Activated CD8-positive, alpha-beta memory T cell treated with anti-CD3 and anti-CD28 coated beads for 24 hours (primary cell): ENCODE measurements at places on chromosomes 12 and 14.

DNA sequence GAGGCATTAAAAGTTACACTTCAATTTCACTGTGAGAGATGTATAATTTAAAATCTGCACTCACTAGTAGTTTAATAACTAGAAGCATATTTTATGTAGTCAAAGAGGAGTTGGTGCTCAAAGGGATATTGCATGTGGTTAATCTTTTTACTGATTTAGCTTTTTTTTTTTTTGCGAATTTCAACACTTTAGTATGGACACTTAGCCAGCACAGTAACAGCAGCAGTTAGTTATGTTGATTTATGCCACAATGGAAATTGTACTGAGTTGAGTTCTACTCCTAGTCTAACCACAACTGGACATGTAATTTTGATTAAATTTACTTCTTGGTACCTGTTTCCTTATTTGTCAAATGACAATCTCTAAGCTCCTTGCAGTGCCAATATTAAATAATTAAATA, 104.2 kb downstream of the RERG start:
- no peak for DNase-seq

- no peak for DNase-seq
Observed at GRCh38 chr12:31765931-31766330, 37.1 kb upstream of the AMN1 start.

- DNase-seq: no peak
Observed at GRCh38 chr14:58671436-58671835, 33.7 kb downstream of the DACT1 start.

DNA sequence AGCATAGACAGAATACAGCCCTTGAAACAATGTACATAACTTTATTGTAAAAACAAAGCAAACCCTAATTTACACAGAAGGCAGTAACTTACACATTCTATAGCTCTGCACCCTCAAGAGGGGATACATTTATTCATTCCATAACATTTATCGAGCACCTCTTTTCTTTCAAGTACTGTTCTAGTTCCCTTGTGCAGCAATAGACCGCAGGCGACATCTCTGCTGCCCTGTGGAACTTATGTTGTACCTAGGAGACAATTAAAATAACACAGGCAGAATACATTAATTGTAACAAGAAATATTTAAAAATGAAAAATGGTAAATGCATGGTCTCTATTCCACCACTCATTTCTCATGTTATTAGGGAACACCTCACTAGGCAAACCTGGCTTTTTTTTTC, 1.4 kb upstream of the ARHGDIB start:
- DNase-seq: no peak

- no peak for DNase-seq
Observed at GRCh38 chr14:64730061-64730440, 25.8 kb downstream of the PLEKHG3 start.

DNA sequence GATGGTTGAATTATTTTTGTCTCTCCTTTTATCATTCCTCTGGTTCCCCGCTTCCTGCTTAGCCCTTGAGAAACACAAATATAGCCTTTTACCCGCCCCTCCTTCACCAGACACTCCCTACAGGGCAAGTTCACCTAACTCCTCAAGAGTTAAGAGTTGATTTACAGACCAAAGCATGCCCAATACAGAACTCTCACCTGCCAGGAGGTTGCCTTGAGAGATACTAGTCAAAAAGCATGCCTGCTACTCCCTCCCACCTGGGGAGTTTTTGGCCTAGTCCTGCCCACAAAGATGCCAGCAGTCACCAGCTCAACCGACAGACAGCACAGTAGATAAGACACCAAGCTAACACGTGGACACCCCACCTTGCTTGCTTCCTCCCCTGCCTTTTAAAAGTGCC, 11.2 kb downstream of the LGMN start:
- no peak for DNase-seq

DNA sequence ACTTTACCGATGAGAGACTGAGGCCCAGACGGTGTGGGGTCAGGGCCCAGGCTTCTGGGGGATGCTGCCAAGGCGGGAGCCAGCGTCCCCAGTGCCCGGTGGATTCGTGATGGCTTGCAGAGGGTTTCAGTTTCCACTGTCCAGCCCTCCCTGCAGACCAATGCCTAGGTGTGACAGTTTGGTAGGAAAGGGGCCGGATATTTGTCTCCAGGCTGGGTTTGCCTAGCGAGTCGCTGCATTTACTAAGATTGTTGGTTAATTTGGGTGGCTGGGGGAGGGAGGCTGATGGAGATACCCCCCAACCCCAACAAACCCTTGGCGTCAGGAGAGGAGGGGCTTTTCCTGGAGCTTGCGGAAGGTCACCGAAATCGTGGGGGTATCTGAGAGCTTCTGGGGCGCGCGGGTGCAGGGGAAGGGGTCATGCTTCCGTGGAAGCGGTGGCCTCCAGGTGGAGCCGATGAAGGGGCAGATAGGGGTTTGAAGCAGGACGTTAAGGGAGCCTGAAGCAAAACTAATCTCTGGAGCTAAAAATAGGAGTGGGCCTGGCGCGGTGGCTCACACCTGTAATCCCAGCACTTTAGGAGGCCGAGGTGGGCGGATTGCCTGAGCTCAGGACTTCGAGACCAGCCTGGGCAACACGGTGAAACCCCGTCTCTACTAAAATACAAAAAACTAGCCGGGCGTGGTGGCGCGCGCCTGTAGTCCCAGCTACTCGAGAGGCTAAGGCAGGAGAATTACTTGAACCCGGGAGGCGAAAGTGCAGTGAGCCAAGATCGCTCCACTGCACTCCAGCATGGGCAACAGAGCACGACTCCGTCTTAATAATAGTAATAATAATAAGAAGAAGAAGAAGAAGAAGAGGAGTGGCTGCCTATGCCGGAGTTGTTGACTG, 1.1 kb upstream of the CDC42BPB start:
- no peak for DNase-seq

GRCh38 chr14:75459099-75459741, 31.4 kb downstream of the JDP2 start:
- no peak for DNase-seq

- no peak for DNase-seq
Observed at GRCh38 chr14:39369029-39369428, 63.2 kb downstream of the FBXO33 start.

- DNase-seq: no peak
Observed at GRCh38 chr14:68247676-68248268, 428.2 kb downstream of the RAD51B start.

DNA sequence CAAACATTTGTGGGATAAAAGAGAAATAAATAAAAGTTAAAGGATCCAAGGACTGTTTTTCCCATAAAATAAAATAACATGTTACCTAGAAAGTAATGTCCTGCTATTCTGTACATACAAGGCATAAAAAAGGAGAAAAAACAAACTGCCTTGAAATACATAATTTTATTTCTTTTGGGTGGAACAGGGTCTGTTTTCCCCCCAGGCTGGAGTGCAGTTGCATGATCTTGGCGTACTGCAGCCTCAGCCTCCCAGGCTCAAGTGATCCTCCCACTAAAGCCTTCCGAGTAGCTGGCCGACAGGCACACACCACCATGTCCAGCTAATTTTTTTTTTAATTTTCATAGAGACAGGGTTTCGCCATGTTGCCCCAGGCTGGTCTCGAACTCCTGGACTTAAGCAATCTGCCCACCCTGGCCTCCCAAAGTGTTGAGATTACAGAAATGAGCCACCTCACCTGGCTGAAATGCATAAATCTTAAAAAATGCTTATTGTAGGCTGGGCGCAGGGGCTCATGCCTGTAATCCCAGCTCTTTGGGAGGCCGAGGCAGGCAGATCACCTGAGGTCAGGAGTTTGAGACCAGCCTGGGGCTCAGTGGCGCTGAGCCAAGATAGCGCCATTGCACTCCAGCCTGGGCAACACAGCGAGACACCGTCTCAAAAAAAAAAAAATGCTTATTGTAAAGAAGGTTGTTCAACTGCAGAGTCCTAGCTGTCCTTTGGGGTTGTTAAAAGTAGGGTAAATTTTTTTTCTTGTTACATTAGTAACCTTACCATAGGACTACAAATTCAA, 4.1 kb upstream of the TUBA1C start:
- DNase-seq: no peak

GRCh38 chr12:107491856-107492255, 193.7 kb upstream of the PWP1 start:
- DNase-seq: no peak

- no peak for DNase-seq
Observed at GRCh38 chr12:93011100-93011499, 82.0 kb upstream of the EEA1 start.
